ENCODE measurements at places on chromosomes 13 and 19. TPM values are rescaled to one million over a fixed set of nuclear protein-coding genes. Genes with fewer than 3 reads are reported as not detected.

- H3K27me3 ChIP-seq, result peaks cover 3% of the 10 kb centered on the region
- no peak overlapping the region for H3K27ac ChIP-seq
- H3K4me1 ChIP-seq, result peaks cover 17% of the 10 kb centered on the region
- no peak for DNase-seq
Observed at GRCh38 chr13:24925318-24926231, 161.6 kb downstream of the RNF17 start.

- H3K27me3 ChIP-seq, result no peaks in the 10 kb centered on the region
- peak overlapping the region; percentile 86 for H3K27ac ChIP-seq
- peaks cover 5% of the 10 kb centered on the region for H3K4me1 ChIP-seq
- no peaks in the 10 kb centered on the region for H3K36me3 ChIP-seq
Observed at GRCh38 chr19:11813703-11814028, 407 bp upstream of the ZNF440 start.

GRCh38 chr13:70034286-70034685, 73.3 kb upstream of the ATXN8OS start:
- H3K4me1 ChIP-seq, result no peaks in the 10 kb centered on the region
- H3K27ac ChIP-seq, result no peak overlapping the region
- no peak overlapping the region for H3K4me3 ChIP-seq
- H3K27me3 ChIP-seq, result no peaks in the 10 kb centered on the region
- DNase-seq, result no peak

- DNase-seq, result no peak
- H3K27ac ChIP-seq, result no peak overlapping the region
- no peak overlapping the region for H3K4me3 ChIP-seq
- no peaks in the 10 kb centered on the region for H3K36me3 ChIP-seq
Observed at GRCh38 chr19:8938576-8938975, 71.6 kb downstream of the MUC16 start.

GRCh38 chr19:41804336-41804735, 7.9 kb downstream of the CEACAM3 start:
- H3K36me3 ChIP-seq, result peaks cover 8% of the 10 kb centered on the region
- H3K27me3 ChIP-seq, result peaks cover 9% of the 10 kb centered on the region
- H3K27ac ChIP-seq, result peak overlapping the region; percentile 83
- DNase-seq, result no peak

GRCh38 chr13:51608857-51609406, 24.7 kb downstream of the WDFY2 start:
- H3K27me3 ChIP-seq, result no peaks in the 10 kb centered on the region
- peaks cover 27% of the 10 kb centered on the region for H3K4me1 ChIP-seq
- H3K27ac ChIP-seq, result no peak overlapping the region

GRCh38 chr13:30142486-30143211, 164.7 kb downstream of the KATNAL1 start:
- H3K36me3 ChIP-seq, result no peaks in the 10 kb centered on the region
- peaks cover 9% of the 10 kb centered on the region for H3K4me1 ChIP-seq
- peak overlapping the region; percentile 53 for H3K27ac ChIP-seq
- no peak overlapping the region for H3K4me3 ChIP-seq
- no peaks in the 10 kb centered on the region for H3K27me3 ChIP-seq
- no peak for DNase-seq

PINLYP gene
- 4.3 TPM for total RNA-seq

CCDC169 gene
- total RNA-seq, result not detected

ZNF491 gene
- total RNA-seq, result 2.6 TPM

Measured in spleen (tissue), 13 donors.